ENCODE measurements at places on chromosomes 4 and X.

DNA sequence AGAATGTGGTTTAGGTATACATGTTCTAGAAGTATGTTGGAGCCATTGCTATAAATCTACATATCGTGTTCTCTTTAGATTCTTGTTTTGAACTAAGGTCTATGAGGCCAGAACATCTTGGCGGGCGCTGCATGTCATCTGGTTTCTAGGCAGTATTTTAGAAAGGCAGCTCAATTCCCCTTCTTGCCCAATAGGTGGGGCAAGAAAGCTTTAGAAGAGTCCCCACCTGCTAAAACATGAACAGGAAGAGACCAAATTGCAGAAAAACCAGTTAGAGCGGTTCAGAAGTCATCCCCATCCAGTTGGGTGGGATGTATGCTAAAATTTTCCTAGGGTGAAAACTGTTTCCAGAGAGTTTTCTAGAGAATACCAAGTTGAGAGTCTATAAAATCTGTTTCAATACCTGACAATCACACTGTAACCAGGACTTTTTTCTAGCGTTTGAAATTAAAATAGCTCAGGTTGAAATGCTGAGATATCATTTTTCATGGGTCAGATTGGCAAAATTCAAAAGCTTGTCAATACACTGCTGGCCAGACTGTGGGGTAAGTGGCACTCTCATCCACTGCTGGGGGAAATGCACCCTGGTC lies 17.5 kb upstream of the SH3KBP1 start:
- DNase-seq, result peak; percentile 36

DNA sequence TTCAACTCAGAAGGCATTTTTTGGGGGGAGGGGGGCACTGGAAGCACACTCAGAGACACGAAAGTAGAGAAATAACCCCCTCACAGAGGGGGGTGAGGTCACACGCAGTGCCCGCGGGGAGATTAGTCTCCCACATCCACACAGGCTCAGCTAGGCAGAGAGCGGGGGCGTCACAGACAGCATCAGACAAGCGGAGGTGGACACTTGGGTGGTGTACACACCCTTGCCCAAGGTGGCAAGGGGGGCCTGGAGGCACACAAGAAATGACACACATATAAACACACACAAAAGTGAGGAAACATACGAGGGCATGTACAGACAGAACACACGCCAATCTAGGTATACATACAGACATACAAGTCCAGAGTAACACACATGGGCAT lies 637 bp upstream of the SYN1 start:
- no peak for DNase-seq

- no peak for DNase-seq
These were observed 112.5 kb downstream of the CCNG2 start for GRCh38 chr4:77269505-77269904.

DNA sequence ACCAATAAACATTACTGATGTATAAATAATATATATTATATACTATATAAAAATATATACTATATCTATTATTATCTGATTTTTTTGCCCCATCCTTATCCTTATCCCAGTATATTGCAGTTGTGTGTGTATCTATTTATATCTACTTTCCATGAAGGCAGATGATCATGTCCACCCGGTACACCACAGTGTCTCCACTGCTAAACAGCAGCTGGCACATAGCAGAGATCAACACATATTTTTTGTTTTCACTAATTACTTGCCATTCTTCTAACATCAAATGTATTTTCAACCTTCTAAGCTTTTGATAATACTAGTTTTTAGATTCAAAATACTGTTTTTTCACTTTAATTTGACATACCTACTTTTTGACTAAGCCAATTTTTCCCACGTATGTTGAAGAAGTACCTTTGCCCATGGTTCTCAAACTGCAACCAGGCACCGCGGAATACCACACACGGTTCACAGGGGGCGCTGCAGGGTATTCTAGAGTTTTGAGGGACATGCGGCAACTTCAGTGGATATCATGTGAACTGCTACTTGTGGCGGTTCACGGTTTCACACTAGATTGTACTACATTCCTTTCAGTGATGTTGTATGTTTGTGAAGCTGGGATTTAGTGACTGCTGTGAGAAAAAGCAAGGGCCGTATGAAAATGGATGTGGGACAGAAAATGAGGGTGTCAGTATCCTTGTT lies 182.5 kb upstream of the NPY2R start:
- peak; percentile 27 for DNase-seq

- peak; percentile 81 for DNase-seq
These were observed 46.7 kb downstream of the ENPP6 start for GRCh38 chr4:184171011-184171410.

- DNase-seq, result no peak
These were observed 100.0 kb downstream of the ADAMTS3 start for GRCh38 chr4:72468904-72469502.

DNA sequence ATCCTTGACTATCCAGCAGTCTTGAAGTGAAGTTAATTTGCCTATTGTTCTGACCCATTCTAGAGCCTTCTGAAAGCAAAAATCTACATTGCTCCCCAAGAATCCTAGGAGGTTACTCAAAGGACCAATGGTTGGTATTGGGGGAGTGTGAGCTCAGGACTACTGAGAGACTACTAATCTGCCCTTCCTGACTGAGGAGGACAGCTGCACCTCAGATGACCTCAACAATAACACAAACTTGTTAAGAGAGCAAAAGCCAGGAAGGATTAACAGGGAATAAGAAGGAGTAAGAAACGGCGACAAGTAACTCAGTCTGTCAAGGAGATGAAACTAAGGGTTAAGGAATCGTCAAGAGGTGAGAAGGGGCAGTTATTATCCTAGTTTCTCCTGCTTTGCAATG lies 43.4 kb downstream of the IDS start:
- no peak for DNase-seq

DNA sequence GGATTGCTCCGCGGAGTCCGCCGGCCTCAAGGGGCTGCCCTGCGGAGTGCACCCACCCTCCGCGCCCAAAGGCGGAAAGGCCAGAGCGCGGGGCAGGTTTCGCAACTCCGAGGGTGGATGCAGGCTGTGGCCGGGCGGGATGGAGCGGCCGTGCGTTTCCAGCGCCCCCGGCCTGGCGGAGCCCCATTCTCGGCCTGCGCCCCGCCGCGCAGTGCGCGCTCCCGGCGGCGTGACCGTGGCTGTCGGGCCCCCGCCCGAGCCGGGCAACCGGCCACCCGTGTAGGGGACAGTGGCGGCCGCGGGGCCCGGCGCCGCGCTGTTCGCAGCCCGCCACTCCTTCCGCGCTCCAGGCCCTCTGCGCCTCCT lies 331 bp downstream of the SETD7 start:
- no peak for DNase-seq

GRCh38 chr4:145808848-145809512 lies 129.0 kb downstream of the C4orf51 start:
- no peak for DNase-seq

GRCh38 chr4:155487210-155487609 lies 110.4 kb upstream of the MAP9 start:
- DNase-seq, result no peak

- DNase-seq, result peak; percentile 19
These were observed 164.0 kb downstream of the RNF150 start for GRCh38 chr4:140969296-140969695.

All from right hindlimb (tissue), 1 donor.